Sigmoid colon (tissue), 7 donors: ENCODE measurements at places on chromosomes 11 and 22. TPM values are rescaled to one million over a fixed set of nuclear protein-coding genes. Genes with fewer than 3 reads are reported as not detected.

INS gene
- not detected for total RNA-seq

FAM111B gene
- not detected for total RNA-seq

LRRC75B gene
- total RNA-seq: 14.3 TPM

DDIAS gene
- total RNA-seq: 0.41 TPM

OR5D13 gene
- total RNA-seq: not detected

- DNase-seq: peak; percentile 56
Observed at GRCh38 chr22:47199261-47199978, 437.0 kb downstream of the TBC1D22A start.

GRCh38 chr11:109062445-109062844 is 359.5 kb upstream of the C11orf87 start:
- no peak for DNase-seq

DNA sequence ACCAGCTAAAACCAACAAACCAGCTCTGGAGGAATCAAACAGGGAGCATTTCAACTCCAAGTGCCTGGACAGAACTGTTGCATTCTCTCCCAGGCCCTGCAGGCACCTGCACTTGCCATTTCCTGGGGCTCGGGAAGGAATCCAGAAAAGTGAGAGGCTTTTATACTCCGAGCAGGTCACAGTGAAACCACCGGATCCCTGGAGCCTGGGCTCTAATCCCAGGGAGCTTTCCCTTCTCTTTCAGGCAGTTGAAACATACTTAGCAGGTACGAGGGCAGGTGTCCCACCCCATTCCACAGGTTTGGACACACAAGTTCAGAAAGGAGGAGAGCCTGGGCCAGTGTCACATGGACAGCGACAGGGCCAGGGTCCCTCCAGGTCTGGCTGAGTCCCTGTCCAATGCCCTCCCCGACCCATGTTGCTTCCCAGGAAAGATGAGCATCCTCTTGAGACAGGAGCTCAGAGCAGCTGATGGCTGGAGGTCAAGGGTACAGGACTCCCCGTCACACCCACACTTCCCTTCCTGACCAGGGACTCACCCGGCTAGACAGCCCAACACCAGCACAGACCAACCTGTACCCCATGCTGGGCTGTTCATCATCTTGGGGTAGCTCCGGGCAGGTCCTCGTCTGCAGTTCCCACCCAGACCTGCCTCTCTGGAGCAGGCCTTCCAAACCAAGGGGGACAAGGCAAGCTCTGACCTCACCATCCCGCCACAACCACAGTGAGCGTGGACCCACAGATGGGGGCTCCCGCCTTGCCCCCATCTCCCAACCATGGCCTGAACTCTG is 49.9 kb upstream of the CD5 start:
- DNase-seq: no peak

DNA sequence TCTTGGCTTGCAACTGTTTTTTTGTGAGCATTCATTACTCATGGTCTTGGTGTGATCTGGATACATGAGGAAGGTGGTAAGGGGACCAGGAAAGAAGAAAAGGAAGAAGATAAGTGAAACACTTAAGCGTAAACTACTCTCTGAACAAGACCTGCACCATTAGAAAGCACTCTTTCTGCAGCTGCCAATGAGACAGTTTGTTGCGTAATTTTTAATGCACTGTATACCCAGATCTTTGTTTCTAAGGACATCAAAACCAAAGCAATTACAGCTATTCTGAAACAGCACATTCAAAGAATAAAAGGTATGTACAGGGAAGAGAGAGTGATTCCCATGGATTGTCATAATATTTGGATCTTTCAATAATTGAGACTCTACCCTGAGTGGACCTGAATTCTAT is 147.4 kb downstream of the BLID start:
- DNase-seq: no peak

DNA sequence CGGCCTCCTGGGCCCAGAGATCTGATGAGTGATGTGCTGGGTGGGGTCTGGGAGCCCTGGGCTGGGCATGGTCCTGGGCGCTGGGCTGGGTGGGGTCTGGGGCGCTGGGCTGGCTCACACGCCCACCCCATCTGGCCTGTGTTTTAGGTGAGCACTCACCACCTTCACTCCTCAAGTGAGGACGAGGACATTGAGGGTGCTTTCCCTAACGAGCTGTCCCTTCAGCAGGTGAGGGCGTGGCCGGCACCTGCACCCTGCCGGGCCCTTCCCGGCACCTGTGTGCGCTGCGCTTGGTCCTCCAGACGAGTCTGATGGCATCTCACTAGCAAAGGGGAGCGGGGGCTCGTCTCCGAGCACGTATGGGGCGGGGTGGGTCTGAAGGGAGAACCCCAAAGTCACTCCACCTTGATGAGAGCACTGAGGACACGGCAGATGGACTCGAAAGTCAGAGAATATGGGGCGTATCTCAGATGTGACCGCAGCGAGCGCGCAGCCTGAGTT is 37.9 kb downstream of the SBF1 start:
- no peak for DNase-seq

- no peak for DNase-seq
Observed at GRCh38 chr11:67544616-67545242, 21.5 kb upstream of the CABP2 start.

DNA sequence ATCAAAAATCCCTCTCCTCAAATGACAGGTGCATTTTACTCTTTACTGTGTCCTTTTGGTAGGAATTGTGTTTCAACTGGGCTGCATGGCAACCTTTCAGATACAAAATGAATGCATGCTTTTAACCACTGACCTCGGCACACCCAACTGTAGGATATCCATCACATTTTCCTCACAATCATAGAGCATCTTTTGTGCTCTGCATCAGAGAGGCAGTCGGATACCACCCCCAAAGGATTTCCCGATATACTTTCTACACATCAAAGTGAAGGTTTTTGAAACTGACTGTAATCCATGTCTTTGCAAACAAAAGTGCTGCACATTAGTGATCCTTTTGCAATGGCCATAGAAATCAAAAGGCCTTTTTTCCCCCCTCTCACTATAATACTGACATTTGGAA is 9.1 kb downstream of the ME3 start:
- no peak for DNase-seq

DNA sequence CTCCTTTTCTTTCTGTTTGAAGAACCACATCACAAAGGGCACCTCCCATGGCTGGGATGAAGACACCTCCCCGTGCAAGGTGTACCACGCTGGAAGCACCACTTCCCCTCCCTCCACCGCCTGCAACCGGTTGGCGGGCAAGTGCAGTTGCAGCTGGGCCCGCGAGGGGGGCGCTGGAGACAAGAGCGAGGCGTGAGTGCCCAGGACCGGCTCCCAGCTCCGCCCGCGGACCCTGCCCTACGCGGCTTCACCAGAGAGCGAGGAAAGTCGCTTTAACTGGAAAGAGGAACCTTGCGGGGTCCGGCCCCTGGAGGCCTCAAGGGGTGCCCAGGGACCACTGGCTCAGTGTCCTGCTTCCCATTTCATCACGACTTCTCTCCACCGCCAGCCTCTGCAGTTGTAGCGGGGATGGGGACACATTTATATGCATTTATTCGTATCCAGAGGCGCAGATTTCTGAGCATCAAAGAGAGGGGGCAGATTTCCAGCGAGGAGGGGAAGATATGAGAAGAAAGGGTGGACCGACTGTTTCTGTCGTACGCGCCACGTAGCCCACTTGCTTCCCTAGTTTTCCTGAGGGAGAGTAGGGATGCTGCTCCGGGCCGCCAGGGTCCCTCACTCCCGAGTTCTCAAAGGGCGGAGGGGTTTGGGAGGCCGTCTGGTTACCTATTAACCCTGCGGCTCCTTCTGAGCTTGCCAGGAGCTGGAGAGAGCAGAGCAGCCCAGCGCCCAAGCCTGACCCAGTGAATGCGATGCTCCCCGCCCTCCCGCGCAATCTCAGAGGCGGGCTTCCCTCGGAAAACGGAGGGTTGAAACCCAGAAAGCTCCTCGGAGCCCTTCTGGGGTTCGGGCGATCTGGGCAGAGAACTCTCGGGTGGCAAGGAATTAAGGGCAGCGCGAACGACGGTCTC is 3.5 kb downstream of the ESAM start:
- DNase-seq: peak; percentile 82

- no peak for DNase-seq
Observed at GRCh38 chr11:31882951-31883392, 71.8 kb upstream of the PAX6 start.

DNA sequence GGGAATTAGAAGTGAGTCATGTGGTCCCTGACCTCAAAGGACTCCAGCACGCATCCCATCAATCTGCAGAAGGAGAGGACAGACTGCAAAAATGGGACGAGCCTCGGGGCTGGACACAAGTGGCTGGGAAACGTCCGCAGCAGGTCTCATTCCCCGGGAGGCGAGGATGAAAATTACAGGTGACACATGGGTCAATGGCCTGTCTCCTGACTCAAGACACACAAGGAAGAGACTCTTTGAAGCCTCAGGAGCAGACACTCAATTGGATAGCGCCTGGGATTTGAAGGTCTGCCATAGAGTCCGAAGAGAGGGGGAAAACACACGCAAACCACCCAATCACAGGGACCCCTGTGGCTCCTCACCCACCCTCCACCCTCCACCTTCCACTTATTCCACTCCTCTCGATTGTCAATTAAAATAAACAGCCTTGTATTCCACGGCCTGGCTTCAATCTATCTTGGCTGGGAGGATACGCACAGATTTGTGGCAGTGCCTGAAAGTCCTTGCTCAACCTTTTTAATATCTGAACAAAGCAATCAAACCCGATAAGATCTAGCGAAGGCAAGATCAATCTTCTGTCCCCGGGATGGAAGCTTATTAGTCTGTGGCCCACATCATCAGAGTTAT is 101.8 kb upstream of the CADM1 start:
- no peak for DNase-seq

DNA sequence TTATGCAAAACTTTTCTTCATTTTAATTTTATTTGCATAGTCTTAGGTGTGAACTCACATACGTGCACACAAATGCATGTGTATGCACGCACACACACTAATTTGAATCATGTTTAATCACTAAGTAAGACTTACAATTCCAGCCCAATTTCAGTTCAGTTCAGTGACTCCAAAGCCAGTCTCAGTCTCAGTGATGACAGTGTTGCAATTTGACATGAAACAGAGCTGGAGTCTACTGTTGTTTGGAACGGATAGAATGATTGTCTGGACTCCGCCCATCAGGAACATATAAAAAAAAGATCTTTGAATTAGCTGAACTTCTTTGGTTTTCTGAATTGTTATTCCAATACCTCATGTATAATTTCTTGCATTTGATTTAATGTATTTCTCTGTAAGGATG is 14.9 kb upstream of the OR51S1 start:
- DNase-seq: no peak

DNA sequence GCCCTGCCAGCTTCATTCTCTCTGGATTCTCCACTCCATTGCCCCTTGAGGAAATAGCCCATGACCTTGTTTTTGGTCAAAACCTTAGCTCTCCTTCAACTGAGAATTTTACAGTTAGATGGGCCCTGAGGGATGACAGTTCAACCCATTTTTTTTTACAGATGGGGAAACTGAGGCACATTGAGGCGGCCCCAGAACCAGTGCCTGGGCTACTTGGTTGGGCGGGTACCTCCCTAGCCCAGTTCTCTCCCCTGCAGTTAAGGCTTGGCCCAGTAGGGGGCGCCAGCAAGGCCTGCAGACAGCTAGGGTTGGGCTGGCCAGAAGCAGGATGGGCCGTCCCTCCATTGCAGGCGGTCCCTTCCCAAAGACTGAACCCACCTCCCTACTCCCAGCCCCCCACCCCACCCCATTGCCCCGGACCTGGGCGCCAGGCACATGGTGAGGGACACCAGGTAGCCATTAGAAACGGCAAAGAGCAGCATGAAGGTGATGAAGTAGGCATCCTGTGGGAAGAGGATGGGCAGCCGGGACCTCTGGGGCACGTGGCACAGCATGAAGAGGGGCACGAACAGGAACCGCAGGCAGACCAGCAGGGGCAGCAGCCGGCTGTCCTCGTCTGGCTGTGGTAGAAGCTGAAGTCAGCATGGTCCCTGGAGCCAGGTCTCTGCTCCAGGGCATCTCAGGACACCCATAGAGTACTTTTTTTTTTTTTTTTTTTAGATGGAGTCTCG is 7.6 kb downstream of the SLC29A2 start:
- no peak for DNase-seq

DNA sequence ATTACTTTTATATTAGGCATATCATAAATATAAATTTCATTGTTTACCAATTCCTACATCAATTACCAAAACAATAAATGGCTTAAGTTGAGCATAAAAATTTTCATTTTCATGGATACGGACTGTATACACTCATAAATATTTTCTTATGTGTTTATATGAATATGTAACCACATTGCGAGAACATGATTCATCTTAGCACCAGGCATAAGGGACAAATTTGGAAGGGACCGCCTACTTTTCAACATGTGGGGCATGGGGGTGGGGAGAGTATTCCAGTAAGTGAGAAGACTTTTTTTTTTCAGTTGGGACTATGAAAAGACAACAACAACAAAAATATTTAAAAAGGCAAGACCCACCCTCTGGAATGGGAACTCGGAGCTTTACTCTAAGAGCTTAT is 296.1 kb downstream of the RAB38 start:
- no peak for DNase-seq
